ENCODE measurements at places on chromosomes 5 and 9.
A peak's percentile ranks its signal among the peaks of the same experiment; 100 is the strongest.

GRCh38 chr5:39157701-39158100 lies 61.7 kb downstream of the FYB1 start:
- DNase-seq, result no peak

GRCh38 chr9:129319076-129319937 lies 141.2 kb upstream of the IER5L start:
- no peak for DNase-seq

DNA sequence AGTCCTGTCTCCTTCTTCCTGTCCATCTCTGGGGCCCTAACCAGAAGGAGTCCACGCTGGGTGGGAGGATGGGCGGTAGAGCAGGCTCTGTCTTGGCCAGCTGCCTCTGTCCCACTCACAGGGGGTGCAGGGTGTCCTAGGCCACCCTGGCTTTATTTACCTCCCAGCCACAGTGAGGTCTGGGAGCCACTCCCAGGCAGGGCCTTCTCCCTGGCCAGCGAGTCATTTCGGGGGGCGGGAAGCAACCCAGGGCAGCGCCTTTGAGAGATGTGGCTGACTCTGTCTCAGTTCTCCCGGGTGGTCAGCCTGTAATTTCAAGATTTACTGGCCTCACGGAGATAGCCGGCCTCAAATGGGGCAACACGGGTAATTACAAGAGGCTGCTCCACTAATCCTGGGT lies 67.4 kb upstream of the PTCH1 start:
- no peak for DNase-seq

DNA sequence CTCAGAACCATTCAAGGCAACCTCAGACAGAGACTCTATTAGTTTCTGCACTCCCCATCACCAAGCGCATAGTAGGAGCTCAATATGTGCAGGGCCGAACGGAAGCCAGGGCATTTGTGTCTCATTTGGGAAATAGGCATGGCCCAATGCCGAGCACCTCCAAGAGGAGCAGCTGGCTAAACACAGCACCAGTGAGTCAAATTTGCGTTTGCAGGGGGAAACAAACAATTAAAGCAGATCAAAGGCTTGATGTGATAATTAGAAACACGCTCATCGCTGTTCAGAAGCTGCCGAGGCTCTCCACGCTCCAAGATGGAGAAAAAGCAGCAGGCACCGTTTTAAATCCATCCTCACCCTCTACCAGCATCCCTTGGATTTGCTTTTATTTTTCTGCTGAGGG lies 225.3 kb downstream of the AGTPBP1 start:
- DNase-seq, result no peak

DNA sequence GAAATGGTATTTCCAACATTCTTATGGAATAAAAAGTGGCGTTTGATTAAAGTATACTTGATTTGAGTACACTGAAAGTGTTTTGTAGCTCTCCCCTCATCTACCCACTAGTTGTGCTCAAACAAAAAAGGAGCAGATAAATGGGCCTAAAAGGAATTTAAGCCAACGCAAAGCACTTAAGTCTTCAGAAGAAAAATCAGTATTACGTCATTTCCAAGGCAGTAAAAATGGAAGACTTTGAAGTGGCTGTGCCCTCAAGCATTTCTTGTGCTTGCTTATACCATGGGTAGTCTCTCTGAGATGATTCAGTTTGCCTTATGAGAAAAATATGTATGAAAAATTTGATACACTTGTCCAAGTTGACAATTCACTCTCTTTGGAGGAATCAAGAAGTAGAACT lies 279.9 kb upstream of the CD180 start:
- no peak for DNase-seq

DNA sequence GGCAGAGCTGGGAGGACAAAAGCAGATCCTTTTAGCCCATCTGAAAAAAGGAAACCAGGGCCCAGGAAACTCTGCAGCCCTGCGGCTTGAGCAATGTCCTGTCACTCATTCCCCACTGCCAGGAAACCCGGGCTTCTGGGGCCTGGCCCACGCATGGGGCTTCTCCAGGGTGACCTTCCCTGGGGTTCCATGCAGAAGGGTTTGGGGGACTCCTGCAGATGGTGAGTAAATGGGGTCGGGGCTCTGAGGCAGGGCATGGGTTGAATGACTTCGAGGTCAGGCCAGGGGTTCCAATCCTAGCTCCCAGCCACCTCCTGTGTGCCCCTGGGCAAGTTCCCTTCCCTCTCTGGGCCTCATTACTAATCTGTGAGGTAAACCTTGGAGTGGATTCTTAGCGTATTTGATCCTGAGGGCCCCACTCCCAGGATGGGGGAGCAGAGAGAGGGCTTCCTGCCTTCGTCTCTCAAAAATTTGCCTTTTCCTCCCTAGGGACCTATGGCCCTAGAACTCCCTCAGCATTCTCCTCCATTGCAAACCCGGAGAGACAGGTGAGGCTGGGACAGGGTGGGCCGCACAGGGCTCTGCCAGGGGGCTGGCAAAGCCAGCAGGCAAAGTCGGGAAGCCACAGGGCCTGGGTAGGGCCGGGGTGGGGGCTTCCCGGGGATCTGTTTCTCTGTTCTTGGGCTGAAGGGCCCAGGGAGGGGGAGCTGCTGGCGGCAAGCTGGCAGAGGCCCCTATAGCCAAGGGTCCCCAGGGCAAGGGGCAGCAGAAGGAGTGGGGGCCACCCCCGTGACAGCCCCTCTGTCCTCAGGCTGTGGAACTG lies 25.8 kb downstream of the ADGRD2 start:
- no peak for DNase-seq

GRCh38 chr5:179953987-179954386 lies 46.3 kb upstream of the TBC1D9B start:
- DNase-seq, result no peak

- DNase-seq, result no peak
These were observed 273.2 kb downstream of the MAST4 start for GRCh38 chr5:66869347-66869746.

DNA sequence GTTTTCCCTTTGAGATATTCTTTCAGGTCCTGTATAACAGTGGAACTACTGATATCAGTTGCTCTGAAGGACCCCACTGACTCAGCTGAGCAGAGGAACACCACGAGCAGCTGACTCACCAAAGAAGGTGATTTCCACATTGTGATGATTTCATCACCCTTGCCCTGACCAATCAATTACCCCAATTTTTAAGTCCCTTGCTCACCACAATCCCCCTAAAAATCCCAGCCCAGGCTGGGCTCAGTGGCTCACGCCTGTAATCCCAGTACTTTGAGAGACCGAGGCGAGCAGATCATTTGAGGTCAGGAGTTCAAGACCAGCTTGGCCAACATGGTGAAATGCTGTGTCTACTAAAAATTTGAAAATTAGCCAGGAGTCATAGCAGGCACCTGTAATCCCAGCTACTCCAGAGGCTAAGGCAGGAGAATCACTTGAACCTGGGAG lies 125.3 kb upstream of the ABCA1 start:
- peak; percentile 67 for DNase-seq
